ENCODE measurements at places on chromosomes 5 and 9.
A peak's percentile ranks its signal among the peaks of the same experiment; 100 is the strongest.

DNA sequence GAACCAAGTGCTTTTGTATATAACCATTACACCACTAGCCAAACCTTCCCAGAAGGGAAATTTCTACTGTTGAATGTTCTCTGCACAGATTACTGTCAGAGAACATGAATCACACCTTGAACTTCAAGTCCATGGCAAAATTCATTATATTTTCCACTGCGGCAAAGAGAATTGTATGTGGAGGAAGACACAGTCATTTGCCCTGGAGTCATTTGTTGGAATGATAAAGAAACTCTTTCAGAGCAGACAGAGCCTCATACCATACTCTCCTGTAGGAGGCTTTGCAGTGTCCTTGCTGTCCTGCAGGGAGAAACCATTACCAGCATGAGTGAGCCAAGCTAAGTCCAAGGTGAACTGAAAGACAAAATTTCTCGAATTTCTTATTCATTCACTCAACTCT is 369.0 kb downstream of the ARHGEF28 start:
- peak; percentile 54 for DNase-seq

DNA sequence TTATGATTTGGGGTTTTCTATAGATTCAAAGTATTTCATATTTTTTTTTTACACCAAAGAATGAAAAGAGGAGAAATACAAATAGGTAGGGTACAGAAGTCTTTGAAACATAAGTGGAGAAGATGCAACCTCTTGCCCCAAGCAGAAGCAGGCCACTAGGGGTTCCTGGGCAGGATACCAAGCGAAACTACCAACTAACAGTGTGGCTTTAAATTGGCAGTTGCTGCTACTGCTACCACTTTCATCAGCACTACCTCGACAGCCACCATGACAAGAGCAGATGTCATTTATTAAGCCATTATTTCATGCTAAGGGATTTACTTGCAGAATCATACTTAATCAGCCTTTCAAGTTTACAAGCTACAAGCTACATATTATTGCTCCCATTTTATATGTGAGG is 288.1 kb downstream of the NR3C1 start:
- no peak for DNase-seq

DNA sequence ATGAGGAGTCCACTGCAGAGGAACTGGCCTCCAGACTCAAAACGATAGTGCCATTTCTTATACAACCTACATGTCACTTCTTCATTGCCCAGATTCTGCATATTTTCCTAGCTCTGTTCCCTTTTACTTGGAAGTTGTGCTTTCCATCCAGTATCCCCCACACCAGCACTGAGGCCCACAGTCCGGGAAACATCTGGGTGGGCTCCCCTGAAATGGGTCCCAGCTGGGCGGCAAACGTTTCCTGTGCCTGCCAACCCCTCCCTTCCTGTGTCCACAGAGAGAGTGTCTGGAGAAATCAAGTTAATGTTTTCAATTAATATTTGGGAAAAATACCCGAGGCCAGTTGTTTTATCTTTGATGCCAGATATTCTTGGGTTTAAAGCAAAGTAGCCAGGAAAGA is 111.8 kb downstream of the COL23A1 start:
- no peak for DNase-seq

- DNase-seq, result no peak
Measured at GRCh38 chr9:127679506-127679905, 27.3 kb upstream of the CFAP157 start.

- no peak for DNase-seq
Measured at GRCh38 chr5:56018832-56019231, 24.1 kb upstream of the IL6ST start.

DNA sequence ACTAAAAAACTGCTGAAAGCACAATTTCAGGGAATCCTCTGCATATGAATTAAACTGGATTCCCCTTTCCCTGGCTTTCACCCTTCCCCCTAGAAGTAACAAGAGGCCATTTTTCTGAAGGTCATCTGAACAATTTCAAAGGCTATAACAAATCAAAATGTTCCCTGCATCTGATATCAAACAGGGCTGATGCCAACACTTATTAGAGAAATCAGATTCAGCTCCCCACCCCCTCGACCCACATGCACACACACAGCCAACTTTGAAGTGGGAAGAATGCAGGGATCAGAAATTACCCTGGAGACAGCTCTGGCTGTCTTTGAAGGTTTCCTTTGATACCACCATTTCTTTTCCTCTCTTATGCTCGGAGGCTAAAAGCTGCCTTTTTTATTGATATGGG is 149.0 kb upstream of the RAPGEF1 start:
- DNase-seq, result no peak

DNA sequence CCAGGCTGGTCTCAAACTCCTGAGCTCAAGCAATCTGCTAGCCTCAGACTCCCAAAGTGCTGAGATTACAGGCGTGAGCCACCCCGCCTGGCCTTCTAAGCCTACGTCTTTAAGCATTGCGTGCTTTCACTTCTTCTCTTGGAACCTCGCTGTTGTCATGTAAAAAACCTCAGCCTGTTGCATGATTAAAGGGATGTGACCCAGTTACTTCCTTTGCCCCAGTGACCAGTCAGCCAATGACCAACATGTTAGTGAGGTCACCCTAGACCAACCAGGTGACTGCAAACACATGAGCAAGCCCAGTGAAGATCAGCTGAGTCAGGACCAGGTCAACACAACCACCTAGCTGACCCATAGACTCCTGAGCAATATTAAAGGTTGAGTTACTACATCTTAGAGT is 10.5 kb downstream of the KIF4B start:
- DNase-seq, result no peak

GRCh38 chr9:76560481-76560922 is 101.5 kb downstream of the GCNT1 start:
- DNase-seq, result peak; percentile 82

DNA sequence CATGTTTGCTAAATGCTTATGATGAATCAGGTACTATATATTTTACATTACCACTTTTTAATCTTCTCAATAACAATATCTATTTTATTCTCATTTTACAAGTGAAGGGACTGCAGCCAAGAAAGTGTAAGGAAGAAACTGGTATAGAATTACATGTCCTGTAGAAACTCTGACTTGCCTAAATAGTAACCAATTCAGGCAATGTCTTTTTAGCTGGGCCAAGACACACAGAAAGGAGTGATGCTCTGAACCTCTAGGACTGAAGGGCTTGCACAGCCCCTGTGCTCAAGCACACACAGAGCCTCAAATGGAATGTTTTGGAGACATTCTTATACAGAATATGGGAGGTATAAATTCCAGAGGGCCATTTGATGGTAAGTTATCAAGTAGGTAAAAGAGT is 286.4 kb upstream of the TNC start:
- no peak for DNase-seq

DNA sequence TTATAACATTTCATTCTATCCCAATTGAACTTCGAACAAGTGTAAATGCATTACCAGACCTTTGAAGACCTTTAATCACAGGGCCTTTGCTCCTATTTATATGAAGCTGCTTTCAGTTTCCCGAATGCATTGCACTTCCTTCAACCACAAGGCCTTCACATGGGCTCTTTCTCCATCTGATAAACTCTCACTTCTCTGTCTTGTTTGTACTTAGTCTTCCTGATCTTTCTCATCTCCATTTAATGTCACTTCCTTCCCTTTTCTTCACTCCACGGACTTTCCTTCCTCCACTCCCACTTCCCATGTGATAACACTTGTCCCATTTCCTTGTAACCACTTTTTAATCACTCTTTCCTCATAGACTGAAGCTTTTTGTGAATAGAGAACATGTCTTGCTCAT is 74.3 kb upstream of the TNC start:
- no peak for DNase-seq

- no peak for DNase-seq
Measured at GRCh38 chr5:122694884-122695283, 80.0 kb upstream of the SNX2 start.
